ENCODE measurements at places on chromosomes 5 and 9. TPM values are rescaled to one million over a fixed set of nuclear protein-coding genes. Genes with fewer than 3 reads are reported as not detected.

DNA sequence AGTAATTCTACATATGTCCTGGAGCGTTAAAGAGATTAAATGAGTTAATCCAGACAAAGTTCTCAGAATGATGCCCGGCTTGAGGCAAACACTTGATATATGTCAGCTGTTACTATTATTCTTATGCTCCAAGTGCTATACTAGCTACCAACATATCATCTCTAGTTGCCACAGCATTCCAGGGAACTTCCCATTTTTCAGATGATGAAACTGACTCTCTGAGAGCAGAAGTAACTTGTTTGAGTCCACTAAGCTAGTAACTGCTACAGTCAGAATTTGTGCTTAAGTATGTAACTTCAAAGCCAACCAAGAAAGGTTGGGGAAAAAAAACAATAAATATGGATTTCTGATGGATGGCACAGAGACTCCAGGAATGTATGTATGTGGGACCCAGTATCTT lies 98.1 kb downstream of the CDK5RAP2 start:
- no peak overlapping the region for H3K27ac ChIP-seq
- no peak for DNase-seq
- H3K27me3 ChIP-seq: no peaks in the 10 kb centered on the region
- H3K4me1 ChIP-seq: peaks cover 5% of the 10 kb centered on the region

The GFI1B gene
- polyA plus RNA-seq: 0.02 TPM

The BARX1 gene
- polyA plus RNA-seq: not detected

DNA sequence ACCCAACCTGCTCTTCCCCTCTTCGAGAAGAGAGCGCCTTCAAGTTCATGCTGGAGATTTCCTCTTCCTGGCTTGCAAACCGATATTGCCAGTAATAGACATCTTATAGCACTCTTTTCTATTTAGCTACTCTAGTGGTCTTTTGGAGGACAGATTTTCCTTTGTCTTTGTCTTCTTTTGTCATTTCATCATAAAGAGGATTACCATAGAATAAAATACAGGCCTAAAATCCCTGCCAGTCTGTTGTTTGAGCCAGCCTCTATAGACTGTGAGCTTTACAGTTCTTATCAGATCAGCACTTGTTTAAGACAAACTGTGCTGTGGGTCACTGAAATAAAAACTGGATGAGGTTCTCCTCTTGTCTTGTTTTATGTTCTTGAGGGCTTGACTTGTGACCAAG lies 802.8 kb downstream of the NR2F1-AS1 start:
- no peaks in the 10 kb centered on the region for H3K27me3 ChIP-seq
- H3K36me3 ChIP-seq: no peaks in the 10 kb centered on the region
- H3K4me1 ChIP-seq: peaks cover 2% of the 10 kb centered on the region
- no peak overlapping the region for H3K4me3 ChIP-seq
- no peak overlapping the region for H3K27ac ChIP-seq

GRCh38 chr9:77865385-77866047 lies 166.1 kb downstream of the GNAQ start:
- peaks cover 2% of the 10 kb centered on the region for H3K4me1 ChIP-seq
- DNase-seq: no peak

The PLPP7 gene
- polyA plus RNA-seq: 1.2 TPM

The SOX30 gene
- polyA plus RNA-seq: not detected

DNA sequence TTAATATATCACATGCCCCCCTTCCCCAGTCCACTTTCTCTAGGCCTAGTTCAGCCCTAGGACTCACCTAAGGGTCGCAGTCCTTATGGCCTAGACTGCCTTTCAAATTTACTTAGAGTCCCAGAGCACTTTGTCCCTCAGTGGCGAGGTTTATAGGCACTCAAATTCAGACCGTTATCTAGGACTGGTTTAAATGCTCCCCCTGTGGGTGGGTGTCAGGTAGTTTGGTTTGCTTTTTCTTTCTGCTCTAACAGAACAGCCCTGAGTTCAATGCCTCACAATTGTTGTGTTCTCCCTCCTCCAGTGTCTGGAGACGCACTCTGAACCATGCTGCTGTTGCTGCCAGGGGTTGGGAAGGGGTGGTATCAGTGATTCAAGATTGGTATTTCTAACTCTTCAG lies 317.1 kb downstream of the MAT2B start:
- no peak overlapping the region for H3K27ac ChIP-seq
- no peak for DNase-seq
- H3K27me3 ChIP-seq: no peaks in the 10 kb centered on the region
- no peaks in the 10 kb centered on the region for H3K36me3 ChIP-seq
- H3K4me1 ChIP-seq: no peaks in the 10 kb centered on the region

GRCh38 chr9:112887381-112887780 lies 3.3 kb downstream of the SLC46A2 start:
- DNase-seq: no peak
- H3K27me3 ChIP-seq: peaks cover 25% of the 10 kb centered on the region
- H3K36me3 ChIP-seq: no peaks in the 10 kb centered on the region
- peaks cover 3% of the 10 kb centered on the region for H3K4me1 ChIP-seq
- no peak overlapping the region for H3K27ac ChIP-seq

The IL4 gene
- not detected for polyA plus RNA-seq
